ENCODE measurements at places on chromosomes 6 and 20.

DNA sequence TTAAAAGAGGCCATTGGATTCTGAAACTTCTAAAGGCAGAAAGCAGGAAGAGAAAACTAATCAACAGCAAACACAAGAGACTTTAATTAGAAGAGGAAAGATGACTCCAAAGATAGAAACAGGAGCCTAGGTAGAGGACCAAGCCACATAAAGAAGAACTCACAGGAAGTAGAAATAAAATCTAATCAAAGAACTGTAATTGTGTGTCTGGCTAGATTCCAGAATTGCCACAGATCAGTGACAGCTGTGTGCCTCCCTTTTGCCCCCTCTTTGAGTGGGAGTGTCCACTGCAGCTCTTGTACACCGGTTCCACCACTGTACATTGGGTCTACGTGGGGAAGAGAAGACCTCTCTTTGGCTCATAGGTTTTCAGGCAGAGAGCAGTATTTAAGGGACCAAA lies 22.3 kb upstream of the THEMIS start:
- no peak for DNase-seq

GRCh38 chr6:6392214-6393068 lies 72.0 kb upstream of the F13A1 start:
- no peak for DNase-seq

- no peak for DNase-seq
Observed at GRCh38 chr6:39294899-39295298, 19.3 kb downstream of the KCNK17 start.

DNA sequence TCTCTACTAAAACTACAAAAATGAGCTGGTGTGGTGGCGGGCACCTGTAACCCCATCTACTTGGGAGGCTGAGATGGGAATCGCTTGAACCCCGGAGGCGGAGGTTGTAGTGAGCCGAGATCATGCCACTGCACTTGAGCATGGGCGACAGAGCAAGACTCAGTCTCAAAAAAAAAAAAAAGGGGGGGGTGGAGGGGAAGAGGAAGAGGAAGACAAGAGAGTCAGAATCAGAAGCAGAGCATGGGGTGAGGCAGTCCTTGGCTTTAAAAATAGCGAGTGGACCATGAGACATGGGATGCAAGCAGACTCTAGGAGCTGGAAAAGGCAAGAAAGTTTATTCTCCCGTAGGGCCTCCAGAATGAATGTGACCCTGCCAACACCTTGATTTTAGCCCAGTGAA lies 3.9 kb upstream of the SLC9A8 start:
- no peak for DNase-seq

DNA sequence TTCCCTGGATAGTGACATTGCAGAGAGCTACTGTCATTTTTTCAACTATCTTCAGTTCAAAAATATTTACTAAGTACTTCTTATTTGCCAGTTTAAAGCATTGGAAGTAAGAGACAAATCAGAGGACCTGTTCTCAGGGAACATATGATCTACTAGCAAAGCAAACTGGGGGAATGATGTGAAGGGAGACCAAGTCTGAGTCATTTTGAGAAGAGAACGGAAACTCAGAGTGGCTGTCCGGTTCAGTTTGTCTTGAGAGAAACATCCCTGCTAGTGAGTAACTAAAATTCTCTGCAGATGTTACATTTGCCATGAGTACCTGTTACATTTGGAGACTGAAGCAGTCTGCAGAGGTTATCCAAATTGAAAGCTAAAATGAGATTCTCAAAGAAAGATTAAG lies 118.3 kb downstream of the KCNQ5 start:
- DNase-seq = no peak

All from Panc1 (cell line).